ENCODE measurements at places on chromosomes 13 and 19. TPM values are rescaled to one million over a fixed set of nuclear protein-coding genes. Genes with fewer than 3 reads are reported as not detected.

The CYP2F1 gene
- 0.28 TPM for polyA plus RNA-seq

The ACER1 gene
- not detected for polyA plus RNA-seq

- DNase-seq: no peak
Measured at GRCh38 chr13:95707035-95707434, 30.1 kb downstream of the DNAJC3 start.

The KIR3DL2 gene
- polyA plus RNA-seq: not detected

The ATP1A3 gene
- 0.65 TPM for polyA plus RNA-seq

The PROSER1 gene
- polyA plus RNA-seq: 54.2 TPM

The UGGT2 gene
- 55.4 TPM for polyA plus RNA-seq

- no peak for DNase-seq
Measured at GRCh38 chr19:44684892-44685863, 13.8 kb upstream of the CEACAM16 start.

GRCh38 chr19:31135841-31136240 lies 213.4 kb downstream of the TSHZ3 start:
- no peak for DNase-seq

DNA sequence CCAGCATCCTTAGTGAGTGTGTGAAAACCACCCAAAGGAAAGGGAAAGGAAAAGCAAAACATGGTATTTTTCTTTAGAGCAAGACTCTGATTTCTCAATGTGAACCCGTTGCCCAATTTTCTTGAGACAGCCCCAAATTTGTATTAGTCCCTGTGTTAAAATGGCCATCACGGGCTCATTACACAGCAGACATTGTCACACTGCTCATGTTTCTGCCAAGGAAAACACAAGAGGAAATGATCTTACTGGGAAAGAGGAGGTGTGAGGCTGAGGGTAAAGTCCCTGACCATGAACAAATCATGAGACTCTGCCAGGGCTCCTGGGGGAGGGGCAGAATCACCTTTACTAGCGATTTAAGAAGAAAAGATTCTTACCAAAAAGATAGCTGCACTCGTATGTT lies 54.4 kb downstream of the FAM124A start:
- DNase-seq: no peak

The SLC10A2 gene
- 0.73 TPM for polyA plus RNA-seq

DNA sequence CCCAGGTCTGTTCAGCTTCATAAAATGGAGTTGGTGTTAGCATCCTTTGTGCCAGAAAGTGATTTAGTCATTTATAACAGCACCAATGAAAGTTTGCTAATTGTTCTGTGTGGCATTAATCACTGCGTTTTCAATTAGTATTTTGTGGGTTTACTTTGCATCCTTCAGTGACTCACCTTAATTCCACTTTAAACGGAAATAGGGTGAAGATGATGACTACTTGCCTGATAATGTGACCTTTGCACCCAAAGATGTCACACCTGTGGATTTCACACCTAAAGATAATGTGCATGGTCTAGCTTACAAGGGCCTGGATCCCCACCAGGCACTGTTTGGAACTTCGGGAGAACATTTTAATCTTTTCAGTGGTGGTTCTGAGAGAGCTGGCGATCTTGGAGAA lies 15.0 kb downstream of the GPATCH1 start:
- DNase-seq: no peak

DNA sequence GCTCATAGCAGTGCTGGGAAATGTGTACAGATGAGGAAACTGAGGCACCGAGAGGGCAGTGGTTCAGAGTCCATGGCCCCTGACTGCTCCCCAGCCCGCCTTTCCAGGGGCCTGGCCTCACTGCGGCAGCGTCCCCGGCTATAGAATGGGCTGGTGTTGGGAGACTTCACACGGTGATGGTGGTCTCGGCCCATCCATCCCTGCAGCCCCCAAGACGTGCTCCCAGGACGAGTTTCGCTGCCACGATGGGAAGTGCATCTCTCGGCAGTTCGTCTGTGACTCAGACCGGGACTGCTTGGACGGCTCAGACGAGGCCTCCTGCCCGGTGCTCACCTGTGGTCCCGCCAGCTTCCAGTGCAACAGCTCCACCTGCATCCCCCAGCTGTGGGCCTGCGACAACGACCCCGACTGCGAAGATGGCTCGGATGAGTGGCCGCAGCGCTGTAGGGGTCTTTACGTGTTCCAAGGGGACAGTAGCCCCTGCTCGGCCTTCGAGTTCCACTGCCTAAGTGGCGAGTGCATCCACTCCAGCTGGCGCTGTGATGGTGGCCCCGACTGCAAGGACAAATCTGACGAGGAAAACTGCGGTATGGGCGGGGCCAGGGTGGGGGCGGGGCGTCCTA lies 15.9 kb downstream of the LDLR start:
- DNase-seq: no peak

- no peak for DNase-seq
Measured at GRCh38 chr13:45849408-45849807, 2.1 kb downstream of the SIAH3 start.

GRCh38 chr19:13964776-13965175 lies 12.5 kb downstream of the DCAF15 start:
- DNase-seq: no peak

DNA sequence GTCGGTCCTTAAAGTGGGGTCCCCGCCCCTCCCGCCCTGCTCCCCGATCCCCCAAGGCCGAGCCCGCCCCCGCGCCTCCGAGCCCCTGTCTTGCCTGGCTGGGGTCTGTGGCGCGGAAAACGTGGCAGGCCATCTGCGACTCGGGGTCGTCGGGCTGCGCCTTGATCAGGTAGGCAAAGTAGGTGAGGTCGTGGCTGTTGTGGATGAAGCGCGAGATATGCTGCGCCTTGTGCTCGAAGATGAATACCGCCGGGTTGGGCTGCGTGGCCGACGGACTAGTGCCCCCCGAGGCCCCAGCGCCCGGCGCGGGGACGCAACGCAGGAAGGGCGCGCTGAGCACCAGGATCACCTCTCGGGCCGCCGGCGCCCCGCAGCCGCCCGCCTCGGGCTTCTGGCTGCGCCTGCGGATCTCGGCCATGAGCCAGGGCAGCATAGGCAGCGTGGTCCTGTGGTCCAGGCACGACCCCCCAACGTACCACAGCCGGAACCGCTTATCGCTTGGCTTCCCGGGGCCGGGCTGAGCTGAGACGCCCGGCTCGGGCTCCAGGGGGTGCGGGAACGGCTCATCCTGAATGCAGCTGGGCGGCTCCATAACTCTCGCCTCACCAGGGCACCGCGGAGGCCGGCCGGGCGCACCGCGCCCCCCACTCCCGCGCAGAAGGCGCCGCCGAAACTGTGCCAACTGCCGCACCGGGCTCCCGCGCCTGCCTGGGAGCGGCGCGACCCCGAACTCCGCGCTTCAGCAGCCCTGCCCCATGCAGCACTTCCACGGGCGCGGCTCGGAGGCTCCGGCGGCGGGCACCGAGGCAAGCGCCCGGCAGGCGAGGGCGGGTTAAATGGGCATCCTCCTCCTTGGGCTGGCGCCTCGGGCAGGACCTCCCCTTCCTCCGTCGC lies 546 bp downstream of the TBC1D4 start:
- DNase-seq: peak; percentile 38

- DNase-seq: no peak
Measured at GRCh38 chr19:48999481-49000325, 6.0 kb downstream of the RUVBL2 start.

GRCh38 chr13:110154410-110154933 lies 152.5 kb downstream of the COL4A1 start:
- no peak for DNase-seq

The ACTMAP gene
- 18.5 TPM for polyA plus RNA-seq

The DENND1C gene
- 36.7 TPM for polyA plus RNA-seq

The ZNF850 gene
- polyA plus RNA-seq: 5.7 TPM

DNA sequence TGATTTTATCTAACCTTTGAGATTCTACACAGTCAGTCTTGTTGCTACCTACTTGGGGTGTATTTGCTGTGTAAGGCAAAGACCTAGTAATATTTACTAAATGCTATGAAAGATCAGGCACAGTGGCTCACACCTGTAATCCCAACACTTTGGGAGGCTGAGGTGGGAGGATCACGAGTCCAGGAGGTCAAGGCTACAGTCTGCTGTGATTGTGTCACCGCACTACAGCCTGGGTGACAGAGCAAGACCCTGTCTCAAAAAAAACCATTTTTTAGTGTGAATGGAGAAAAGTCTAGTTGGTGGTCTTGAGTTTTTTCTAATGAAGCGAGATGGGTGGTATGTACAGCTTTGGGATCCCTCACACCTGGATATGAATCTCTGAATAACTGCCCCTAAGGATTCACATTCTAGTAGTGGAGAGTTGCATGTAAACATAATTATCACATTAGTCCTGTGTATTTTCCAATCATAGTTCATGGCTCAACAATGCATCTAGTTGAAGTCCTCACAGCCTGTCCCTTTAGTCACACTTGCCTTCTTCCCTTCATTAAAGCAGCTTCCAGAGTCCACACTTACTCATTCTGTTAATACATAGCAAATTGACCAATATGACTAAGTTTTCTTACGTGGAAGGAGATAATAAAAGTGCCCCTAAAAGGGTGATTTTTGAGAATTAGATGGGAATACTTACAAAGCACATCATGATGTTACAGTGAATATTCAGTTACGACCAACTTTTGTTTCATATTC lies 7.5 kb downstream of the RPL21 start:
- DNase-seq: no peak

GRCh38 chr13:102318233-102318632 lies 83.6 kb downstream of the FGF14 start:
- DNase-seq: no peak

DNA sequence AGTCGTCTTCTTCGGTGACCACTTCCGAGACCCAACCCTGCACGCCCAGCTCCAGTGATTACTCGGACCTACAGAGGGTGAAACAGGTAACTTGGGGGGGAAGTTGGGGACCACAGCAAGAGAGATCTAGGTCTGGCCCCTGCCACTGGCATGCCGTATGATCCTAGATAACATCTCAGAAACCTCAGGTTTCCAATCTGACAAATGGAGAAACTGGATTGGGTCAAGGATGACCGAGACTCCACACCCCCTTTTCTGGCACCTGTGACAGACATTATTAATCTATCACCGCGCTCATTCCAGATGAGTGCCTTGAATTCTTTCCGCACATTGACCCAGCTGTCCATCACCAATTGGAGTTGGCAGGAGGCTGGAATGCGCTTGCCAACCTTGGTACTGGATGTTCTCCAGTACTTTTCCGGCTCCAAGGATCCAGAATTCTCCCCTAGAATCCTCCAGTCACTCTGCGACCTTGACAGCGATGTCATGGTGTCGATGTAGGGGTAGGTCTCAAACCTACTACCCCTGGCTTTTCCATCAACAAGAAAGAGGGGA lies 17.4 kb downstream of the VASP start:
- DNase-seq: no peak

GRCh38 chr19:31266196-31266595 lies 83.0 kb downstream of the TSHZ3 start:
- DNase-seq: no peak

The PLIN5 gene
- polyA plus RNA-seq: 5.3 TPM

DNA sequence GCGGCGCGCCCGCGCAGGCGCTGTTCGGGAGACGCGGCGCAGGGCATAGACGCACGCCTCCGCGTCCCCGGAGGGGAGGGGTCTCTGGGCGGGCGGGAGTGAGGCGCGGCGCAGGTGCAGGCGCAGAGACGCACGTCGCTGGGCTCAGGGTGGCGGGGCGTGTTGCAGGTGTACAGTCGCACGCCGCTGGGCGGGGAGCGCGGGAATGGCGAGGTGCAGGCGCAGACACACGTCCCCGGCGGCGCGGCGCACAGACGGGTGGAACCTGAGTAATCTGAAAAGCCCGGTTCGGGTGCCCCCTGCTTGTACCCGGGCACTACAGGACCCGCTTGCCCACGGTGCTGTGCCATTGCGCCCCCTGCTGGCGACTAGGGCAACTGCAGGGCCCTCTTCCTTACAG lies 44.7 kb downstream of the PLPP2 start:
- no peak for DNase-seq

GRCh38 chr13:33918199-33918932 lies 100.4 kb downstream of the RFC3 start:
- peak; percentile 46 for DNase-seq

DNA sequence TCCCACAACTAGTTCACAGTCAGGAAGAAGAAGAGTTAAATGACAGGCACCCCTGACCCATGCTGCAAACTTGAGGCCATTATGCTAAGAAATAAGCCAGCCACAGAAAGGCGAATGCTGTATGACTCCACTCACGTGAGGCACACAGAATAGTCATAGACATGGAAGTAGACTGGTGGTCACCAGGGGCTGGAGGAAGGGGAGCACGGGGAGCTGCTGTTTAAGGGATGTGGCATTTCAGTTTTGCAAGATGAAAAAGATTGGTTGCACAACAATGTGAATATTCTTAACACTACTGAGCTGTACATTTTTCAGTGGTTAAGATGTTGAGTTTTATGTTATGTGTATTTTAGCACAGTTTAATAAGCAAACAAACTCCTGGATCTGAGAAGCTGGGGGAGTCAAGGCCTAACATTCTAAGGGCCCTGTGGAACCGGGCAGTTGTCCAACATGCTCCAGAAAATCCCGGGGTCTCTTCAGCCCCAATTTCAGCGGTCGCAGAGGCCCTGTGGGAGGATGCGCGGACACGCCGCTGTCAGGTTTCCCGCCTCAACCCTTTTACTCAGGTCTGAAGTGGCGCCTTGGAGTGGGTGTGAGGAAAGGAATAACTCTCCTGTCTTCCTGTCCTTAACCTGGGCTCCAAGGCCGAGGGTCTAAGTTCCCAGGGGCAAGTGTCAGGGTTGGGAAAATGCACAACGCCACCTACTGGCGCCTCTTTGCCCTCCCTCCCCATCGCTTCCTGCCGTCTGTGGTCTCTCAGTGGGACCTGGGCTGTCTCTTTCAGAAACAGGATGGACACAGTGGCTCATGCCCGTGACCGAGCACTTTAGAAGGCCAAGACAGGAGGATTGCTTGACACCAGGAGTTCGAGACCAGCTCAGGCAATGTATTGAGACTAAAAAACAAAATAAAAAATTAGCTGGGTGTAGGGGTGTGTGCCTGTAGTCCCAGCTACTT lies 4.4 kb upstream of the TMEM272 start:
- DNase-seq: no peak

The DHPS gene
- 87.9 TPM for polyA plus RNA-seq

The OLFM2 gene
- 18.9 TPM for polyA plus RNA-seq

DNA sequence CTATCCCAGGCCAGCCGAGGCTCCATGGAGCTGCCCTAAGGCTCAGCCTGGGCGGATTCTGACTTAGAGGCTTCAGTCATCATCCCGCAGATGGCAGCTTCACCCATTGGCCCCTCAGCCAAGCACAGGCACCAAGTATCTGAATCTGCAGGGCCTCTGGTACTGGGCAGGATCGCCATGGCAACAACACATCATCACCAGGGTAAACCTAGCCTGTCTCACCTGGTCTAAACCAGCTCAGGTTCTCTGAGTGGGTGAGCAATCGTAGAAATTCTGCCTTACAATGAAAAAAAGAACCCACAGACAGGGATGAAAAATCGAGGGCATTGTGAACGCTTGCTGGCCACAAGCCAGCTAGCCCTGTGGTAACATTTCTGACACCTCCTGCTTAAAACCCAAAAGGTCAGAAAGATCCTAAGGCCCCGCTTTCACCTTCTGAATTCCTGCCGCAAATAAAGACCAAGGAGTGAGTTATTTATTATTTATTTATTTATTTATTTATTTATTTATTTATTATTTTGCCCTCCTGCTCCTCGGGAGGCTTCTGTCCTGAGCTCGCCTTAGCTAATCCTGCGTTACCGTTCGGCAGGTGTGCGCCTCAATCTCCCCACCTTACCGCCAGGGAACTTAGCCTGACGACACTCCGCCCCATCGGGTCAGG lies 12.0 kb upstream of the CEACAM21 start:
- DNase-seq: no peak

- no peak for DNase-seq
Measured at GRCh38 chr13:55062662-55063061, 2034.0 kb downstream of the OLFM4 start.
